ENCODE measurements at places on chromosomes 12 and 14.

DNA sequence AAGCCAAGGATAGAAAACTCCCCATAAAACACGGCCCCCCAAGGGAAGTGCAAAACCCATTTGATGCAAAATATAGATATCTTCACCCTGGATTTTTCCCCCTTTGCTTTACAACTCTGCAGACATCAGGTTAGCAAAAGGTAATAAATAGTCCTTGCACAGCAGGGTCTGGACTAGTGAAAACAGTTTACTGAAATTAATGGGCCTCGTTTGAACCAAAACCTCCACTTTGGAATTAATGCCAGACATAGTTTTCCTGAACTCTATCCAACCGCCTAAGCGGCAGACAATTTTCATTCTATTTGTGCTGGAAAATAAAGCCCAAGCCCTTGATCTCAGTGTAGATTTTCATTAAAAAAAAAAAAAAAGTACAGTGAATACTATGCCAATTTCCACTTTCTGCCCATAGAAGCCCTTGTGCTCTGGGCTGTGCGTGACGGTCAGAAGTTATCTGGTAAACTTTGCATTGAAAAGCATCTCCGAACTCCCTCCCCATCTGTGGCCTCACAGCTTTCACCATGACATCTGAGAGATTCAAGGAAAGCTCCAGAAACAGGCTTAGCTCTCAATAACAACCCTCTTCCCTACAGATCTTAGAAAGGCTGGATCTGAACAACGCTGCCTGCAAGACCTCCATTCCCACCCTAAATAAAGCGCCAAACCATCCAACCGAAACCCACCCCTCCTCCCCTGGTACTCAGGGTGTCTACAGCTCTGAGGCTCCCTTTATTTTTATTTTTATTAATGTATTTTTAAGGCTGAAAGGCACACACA is 11.0 kb upstream of the IRF2BPL start:
- DNase-seq, result no peak

DNA sequence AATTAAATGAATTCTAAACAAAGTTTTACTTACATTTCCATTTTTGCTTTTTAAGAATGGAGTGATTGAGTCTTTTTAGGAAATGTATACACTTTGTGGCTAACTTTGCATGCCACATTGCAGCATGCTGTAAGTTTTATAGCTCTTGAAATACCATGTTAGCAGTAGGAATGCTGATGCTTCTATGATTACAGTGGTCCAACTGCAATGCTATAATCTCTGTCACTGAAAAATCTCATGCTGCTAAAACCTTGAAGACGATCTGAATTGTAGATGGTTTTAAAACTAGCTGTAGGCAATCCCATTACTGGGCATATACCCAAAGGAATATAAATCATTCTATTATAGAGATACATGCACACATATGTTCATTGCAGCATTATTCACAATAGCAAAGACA is 127.6 kb downstream of the WIF1 start:
- DNase-seq, result no peak

- DNase-seq, result peak; percentile 66
These were observed 4.8 kb upstream of the AMN start for GRCh38 chr14:102917469-102918211.

DNA sequence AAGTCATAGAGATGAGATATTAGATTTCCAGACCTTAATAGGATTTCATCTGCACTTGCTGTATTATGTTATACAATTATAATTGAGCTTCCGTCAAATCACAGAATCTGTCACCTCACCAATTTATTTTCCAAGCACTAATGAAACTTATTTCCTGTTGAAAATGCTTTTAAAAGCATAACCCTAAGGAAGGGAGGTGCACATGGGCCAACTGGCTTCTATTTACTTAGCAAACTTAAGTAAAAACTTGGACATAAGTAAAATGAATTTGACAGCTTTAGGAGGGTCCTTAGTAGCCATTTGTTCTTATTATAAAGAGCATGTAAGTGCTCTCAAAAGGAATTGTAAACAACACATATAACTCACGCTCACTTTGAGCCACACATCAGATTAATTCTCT is 462.2 kb upstream of the TMPO start:
- DNase-seq, result no peak
